Adrenal gland (tissue), 19 donors: ENCODE measurements at places on chromosomes 13 and 19. TPM values are rescaled to one million over a fixed set of nuclear protein-coding genes. Genes with fewer than 3 reads are reported as not detected.
A peak's percentile ranks its signal among the peaks of the same experiment; 100 is the strongest.

DNA sequence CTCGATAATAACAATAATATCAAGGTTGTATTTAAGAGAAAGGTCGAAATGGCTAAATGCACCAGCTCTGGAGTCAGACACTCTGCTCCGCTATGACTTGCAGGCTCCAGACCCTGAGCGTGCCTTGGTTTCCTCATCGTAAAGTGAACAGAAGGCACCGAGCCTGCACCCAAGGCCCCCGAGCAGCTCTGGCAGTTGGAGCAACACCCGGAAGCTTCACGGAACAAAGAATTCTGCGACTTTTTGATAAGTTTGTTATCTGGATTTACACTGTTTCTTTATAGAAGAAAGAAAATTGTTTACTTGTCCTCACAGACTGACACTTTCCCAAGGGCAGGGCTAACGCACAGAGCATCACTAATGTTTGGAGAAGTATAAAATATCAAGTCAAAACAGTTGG is 4.4 kb downstream of the GRTP1 start:
- DNase-seq = no peak

DNA sequence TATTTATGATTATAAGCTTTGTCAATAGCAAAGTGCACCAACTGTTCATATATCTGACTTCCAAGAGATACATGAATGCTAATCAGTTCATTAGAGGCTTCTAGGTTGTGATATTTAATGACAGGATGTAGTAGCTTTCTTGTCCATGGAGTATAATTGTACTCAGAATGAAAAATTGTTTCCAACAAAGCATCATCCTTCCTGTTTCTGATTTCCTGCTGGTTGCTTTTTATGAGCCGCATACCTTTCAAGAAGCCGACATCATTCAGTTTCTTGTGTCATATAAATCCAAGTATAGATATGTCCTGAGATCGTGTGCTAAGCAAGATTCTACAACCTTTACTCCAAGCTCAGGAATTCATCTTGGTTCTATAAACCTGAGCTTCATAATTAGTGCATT is 326.6 kb downstream of the DIAPH3 start:
- DNase-seq = no peak

IGFLR1 gene
- total RNA-seq = 7.7 TPM

CKAP2 gene
- 16.1 TPM for total RNA-seq

GRCh38 chr13:33228648-33229445 is 56.7 kb downstream of the STARD13 start:
- no peak for DNase-seq

- peak; percentile 35 for DNase-seq
These were observed 2.6 kb downstream of the POU2F2 start for GRCh38 chr19:42129399-42130253.

ZIC2 gene
- not detected for total RNA-seq

GRCh38 chr13:50125554-50126262 is 110.5 kb downstream of the KCNRG start:
- peak; percentile 95 for DNase-seq

- no peak for DNase-seq
These were observed 63.5 kb upstream of the HMGB1 start for GRCh38 chr13:30529085-30529834.

ZNF90 gene
- 0.55 TPM for total RNA-seq

CEACAM4 gene
- total RNA-seq = not detected

DNA sequence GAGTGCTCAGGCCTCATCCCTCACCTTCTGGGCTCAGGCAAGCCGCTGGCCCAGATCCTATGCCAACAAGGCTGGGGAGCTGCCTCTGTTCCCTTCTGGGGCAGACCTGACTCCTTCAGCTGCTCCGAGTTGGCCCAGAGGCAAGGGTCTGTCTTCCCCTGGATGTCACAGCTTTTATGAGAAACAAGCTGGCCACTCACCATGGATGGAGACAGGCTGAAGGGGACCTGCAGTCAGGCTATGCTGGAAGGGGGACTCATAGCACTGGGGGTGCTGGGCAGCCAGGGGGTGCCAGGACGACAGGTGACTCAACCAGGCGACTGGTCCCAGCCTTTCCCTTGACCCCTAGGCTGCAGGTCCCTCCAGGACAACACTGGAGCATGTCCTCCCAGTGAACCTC is 52.4 kb upstream of the C1QTNF9B start:
- no peak for DNase-seq

GRCh38 chr19:54233941-54234340 is 8.6 kb downstream of the LILRA6 start:
- no peak for DNase-seq

ZNF358 gene
- total RNA-seq = 102 TPM

C3 gene
- total RNA-seq = 5,179 TPM

DNA sequence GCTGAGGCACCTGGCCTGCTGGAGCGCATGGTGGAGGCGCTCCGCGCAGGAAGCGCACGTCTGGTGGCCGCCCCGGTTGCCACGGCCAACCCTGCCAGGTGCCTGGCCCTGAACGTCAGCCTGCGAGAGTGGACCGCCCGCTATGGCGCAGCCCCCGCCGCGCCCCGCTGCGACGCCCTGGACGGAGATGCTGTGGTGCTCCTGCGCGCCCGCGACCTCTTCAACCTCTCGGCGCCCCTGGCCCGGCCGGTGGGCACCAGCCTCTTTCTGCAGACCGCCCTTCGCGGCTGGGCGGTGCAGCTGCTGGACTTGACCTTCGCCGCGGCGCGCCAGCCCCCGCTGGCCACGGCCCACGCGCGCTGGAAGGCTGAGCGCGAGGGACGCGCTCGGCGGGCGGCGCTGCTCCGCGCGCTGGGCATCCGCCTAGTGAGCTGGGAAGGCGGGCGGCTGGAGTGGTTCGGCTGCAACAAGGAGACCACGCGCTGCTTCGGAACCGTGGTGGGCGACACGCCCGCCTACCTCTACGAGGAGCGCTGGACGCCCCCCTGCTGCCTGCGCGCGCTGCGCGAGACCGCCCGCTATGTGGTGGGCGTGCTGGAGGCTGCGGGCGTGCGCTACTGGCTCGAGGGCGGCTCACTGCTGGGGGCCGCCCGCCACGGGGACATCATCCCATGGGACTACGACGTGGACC is 9.7 kb upstream of the STRN4 start:
- DNase-seq = no peak

DNA sequence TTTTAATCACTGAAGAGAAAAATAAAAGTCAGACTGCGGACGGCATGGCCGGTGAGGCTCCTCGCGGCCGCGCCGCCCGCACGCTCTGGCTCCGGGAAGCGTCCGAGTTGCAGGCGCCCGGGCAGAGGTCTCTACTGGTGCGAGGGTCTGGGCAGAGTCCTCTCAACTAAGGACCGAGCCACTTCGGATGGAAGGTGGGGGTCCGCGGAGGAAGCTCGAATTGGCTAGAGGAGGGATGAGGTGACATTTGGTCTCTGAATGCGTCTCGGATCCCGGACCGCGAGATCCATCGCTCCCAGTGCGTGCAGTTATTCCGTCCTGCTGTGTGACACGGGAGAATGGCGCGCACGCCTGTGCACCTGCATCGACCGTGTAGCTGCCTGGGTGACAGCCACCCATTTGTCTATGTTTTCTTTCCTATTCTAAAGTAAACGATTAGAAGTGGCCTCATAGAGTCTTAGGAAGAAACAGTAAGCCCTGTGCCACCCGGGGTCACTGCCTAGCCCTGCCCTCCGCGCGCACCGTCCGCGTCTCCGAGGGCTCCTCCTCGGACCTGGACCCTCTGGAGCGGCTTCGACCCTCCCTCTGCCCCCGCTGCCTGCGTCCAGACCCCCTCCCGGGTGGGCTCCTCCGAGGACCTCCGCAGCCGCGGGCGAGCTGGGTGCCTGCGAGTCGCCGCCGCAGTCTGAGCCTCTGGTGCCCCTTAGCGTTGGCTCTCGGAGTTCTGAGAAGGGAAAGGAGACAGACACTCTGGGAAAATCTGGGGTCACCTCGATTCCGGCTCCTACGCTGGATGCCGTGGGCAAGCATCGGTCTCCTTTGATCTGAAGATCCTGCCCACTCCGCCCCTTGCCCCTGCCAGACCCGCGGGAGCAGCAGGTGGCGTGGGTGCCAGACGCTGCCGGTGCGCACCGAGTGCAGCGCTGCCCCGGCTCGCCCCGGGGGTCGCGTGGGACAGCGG is 347.4 kb downstream of the LIG4 start:
- DNase-seq = no peak

MAB21L1 gene
- total RNA-seq = 3.6 TPM

GRCh38 chr19:39115105-39115847 is 10.3 kb upstream of the PAK4 start:
- DNase-seq = no peak

CCDC124 gene
- total RNA-seq = 43.2 TPM

DNA sequence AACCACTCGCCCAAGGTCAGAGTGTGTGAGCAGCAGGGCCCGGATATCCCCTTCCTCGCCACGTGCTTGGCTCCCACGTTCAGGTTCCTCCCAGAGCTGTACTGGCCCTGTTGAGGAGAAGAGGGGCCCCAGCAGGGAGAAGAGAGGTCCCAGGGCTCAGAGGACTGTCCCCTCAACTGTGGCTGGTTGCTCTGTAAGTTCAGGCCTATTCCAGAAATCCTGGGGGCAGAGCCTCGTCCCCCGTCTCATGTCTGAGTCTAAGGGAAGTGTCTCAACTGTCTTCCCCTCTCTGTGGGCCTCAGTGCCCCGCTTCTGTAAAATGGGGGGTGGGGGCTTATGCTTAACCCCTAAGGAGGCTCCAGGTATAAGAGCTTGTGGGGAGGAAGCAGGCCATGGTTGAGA is 3.9 kb downstream of the PPP5C start:
- no peak for DNase-seq

GRCh38 chr13:81408647-81409046 is 1067.7 kb upstream of the SPRY2 start:
- DNase-seq = no peak

OR7C1 gene
- 0.74 TPM for total RNA-seq

DNA sequence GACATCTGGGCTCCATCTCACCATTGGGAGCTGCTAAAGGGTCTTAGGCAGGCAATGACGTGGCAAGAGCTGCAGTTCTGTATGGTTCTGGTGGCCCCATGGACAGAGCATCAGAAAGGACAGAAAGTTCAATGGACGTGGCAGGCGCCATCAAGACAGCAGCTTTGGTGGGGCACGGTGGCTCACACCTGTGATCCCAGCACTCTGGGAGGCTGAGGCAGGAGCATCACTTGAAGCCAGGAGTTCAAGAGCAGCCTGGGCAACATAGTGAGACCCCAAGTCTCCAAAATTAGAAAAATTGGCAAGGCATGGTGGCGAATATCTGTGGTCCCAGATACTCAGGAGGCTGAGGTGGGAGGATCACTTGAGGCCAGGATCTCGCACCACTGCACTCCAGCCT is 9.5 kb downstream of the EVI5L start:
- no peak for DNase-seq

NKPD1 gene
- total RNA-seq = 0.24 TPM

CD320 gene
- total RNA-seq = 83.8 TPM

DNA sequence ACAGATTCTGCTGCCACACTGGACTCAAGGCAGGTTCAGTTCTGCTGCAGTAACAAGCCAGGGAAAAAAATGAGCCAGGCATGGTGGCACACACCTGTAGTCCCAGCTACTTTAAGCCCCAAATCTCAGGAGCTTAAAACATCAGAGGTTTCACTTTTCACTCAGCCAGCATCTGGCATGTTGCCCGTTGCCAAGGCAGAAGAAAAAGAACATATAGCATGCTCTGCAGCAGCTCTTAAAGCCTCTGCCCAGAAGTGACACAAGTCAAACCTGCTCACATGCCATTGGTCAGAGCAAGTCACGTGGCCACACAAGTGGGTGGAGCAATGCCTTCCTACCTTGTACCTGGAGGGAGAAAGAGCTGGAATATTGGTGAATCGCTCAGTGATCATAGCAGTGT is 14.7 kb upstream of the ADGRE5 start:
- DNase-seq = no peak

DNA sequence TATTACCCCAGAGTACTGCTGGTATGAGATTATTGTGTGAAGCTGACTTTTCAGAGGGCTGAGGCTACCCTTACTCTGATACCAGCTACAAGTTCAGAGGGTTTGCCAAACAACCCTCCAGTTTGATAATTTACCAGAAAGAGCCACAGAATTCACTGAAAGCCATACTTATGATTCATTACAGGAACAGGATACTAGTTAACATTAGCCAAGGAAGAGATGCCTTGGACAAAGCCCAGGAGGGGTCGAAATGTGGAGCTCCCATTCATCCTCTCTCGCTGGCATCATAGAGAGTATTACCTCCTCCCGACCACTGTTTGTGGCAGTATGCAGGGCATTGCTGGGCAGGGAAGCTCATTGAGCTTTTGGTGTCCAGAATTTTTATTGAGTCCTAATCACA is 364.3 kb downstream of the KCNRG start:
- no peak for DNase-seq

GRCh38 chr13:75153386-75153785 is 328.6 kb downstream of the TBC1D4 start:
- DNase-seq = no peak

IGFL3 gene
- total RNA-seq = not detected

ZNF627 gene
- 10.7 TPM for total RNA-seq

LILRA6 gene
- 6.3 TPM for total RNA-seq

DNA sequence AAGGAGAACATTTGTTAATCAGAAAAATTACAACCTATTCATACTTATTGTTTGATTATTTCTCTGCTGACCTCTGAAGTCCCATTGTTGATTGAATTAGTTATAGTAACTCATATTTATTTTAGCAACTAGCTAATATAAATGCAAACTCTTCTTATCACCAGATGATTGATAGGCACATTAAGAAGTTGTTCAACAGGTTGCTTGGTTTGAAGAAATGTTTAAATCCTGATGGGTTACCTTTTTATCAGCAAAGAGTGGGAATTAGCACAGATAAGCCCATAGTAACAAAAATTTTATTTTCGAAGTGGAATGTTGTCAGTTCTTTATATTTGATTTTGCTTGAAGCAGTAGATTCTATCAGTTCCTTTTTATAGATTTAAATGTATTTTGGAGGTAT is 44.4 kb downstream of the KLF5 start:
- DNase-seq = no peak

- no peak for DNase-seq
These were observed 62.6 kb downstream of the MYH14 start for GRCh38 chr19:50266041-50266440.

DNA sequence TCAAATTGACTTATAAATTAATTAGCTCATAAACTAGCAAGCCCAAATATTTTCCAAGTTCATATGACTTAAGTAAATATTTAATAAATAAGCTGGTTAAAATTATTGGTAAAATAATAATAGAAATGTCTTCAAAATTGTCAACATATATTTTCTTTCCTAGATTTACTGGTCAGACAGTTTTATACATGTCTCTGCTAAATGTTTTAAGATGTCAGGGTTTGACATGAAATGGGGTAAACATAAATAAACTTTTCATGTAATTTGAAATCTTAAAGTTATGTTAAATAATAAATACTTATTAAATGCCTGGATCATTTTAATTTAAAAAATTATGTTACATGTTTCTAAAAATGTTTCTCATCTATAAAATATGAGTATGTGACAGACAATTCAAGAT is 18.3 kb upstream of the CYSLTR2 start:
- no peak for DNase-seq

PCCA gene
- total RNA-seq = 76.2 TPM
